ENCODE measurements at places on chromosomes 4 and X.

GRCh38 chr4:6085028-6085690 lies 66.9 kb upstream of the C4orf50 start:
- no peak for DNase-seq

- no peak for DNase-seq
Observed at GRCh38 chr4:22413471-22413870, 102.4 kb downstream of the ADGRA3 start.

DNA sequence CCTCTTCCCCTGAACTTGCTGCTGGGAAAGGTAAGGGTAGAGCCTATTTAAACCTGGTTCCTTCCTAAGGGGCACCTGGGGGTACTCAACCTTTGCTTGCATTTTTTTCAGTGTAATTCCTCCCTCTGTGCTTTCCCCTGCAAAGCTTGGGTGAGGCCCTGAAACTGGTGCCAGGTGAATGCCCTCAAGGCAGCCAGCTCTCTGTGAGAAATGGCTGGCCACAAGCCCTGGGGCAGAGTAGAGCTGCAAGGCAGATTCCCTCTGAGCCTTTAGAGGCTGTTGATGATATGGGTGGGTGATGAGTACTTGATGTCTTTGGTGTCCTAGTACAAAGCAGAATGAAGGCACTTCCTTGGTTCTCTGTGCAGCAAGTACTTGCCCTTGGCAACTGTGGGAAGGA lies 125.4 kb upstream of the DGKK start:
- no peak for DNase-seq

DNA sequence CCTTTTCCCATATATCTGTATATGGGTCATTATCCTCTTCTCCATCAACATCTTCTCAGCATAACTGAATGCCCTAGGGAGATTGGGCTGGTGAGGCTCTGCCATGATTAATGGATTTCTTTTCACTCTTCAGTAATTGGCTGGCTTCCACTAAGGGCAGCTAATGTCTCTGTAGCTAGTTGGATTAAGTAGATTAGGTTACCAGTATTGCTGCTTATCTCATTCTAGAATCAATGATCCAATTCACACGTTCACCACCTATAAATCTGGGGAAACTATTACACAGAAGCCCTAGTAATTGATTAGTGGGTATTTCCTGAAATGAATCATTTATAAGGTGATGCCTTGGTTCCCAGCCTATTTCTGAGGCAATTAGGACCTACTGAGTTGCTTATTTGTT lies 94.8 kb downstream of the KDR start:
- no peak for DNase-seq

DNA sequence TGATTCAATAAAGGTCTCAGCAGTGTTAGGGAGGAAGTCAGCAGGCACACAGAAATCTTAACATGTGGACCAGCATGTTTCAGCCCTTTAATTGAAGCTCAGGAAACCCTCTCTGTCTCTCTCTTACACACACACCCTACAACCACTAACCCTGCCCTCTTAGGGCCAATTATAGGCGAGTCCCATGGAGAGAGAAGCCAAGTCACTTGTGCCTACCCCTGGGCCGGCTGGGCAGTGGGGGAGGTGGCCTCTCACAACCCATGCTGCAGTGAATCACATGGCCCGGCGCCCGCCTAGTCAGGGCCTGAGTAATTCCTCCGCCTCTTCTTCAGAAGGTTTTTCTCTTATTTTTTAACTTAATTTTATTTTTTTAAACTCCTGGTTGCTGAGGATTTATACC lies 3.7 kb downstream of the FGD1 start:
- DNase-seq = no peak

DNA sequence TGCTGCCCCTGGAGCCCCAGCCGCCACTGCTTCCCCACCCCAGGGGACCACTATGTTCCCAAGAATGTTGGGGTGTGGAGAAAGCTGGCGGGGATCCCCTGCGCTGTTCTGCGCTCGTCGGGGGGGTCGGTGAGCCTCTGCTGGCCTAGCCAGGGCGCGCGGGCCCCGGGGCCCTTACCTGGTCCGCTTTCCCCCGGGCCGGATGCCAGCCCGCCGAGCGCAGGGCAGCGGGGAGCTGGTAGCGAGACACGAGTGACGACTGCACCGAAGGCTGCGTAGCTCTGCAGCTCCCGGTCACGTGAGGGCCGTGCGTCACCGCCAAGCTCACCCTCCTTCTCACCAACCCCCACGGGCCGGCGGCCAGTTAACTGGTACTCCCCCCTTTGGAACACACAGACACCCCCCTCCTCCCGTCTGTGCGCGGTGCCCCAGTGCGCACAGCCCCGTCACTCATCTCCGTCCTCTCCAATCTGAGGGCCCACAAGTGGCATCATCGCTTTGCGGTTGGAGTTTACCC lies at the start of gene BEX1:
TSS of gene BEX1 (minus strand) at position 254 of the 517 bp plus-strand sequence. CDS start 897 bp downstream, outside the sequence.
- peak; percentile 20 for DNase-seq

GRCh38 chr4:158291334-158292055 lies 81.2 kb downstream of the TMEM144 start:
- no peak for DNase-seq

- DNase-seq = no peak
Observed at GRCh38 chrX:33195698-33196097, 15.7 kb downstream of the DMD start.

DNA sequence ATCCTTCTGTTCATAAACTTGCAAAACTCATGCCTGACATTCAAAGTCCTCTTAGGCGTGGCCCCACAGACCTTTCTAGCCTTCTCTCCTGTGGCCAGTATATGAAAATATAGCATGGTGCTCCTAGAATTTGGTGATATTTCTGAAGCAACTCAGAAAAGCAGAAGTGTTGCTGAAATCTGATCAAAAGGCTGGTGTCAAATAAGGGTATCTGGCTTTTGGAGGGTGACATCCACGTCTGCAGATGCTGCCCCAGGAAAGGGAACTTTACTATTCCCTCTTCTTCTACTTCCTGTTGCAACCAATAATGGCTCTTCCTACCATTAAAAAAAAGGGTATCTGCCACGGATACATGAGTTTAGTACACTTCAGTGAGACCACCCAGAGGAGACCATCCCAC lies 83.9 kb upstream of the RPS6KA3 start:
- no peak for DNase-seq

DNA sequence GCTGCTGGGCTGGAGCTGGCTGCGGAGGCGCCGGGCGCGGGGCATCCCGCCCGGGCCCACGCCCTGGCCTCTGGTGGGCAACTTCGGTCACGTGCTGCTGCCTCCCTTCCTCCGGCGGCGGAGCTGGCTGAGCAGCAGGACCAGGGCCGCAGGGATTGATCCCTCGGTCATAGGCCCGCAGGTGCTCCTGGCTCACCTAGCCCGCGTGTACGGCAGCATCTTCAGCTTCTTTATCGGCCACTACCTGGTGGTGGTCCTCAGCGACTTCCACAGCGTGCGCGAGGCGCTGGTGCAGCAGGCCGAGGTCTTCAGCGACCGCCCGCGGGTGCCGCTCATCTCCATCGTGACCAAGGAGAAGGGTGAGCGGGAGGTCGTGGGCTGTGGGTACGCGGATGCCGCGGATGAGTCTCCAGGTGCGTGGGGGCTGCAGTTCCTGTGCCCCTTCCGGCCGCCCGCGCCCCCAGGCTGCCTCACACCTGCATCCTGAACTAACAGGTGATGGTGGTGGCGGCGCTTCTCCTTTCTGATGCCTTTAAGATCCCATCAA lies 499 bp downstream of the CYP2U1 start:
- DNase-seq = no peak

DNA sequence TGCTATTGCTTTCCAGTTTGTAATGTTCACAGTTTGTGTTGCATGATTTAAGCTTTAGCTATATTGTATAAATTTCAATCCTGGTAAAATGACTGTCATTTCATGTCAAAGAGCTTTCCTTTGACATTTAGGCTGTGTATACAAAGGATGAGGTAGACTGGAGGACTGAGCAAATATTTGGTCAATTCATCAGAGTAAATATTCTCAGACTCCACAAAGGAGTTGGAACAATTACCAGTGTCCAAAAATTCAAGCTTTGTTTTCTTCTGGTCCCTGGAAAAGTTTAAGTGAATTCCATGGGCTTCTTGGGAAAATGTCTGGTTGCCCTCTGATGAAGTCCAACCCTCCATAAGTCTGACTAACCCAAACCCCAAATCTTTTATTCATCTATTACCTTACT lies 682.4 kb downstream of the DACH2 start:
- no peak for DNase-seq

DNA sequence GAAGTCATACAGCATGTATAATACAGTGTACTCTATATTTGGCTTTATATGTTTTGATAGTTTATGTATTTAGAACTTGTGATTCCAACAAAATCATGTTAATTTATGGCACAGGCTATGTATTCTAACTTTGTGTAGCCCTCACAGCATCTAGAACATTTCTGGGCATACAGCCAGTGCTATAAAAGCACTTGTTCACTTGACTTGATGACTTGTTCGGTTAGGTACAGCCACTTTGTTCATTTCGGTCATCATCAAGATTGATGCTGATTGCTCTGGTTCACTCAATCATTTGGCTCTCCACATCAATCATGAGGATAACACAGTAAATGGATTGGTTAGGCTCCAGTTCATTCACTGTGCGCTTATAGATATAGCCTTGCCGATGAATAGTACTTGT lies 97.6 kb upstream of the IRS4 start:
- no peak for DNase-seq

- no peak for DNase-seq
Observed at GRCh38 chr4:119139822-119140252, 4.2 kb downstream of the MYOZ2 start.

- DNase-seq = no peak
Observed at GRCh38 chrX:119826399-119826959, 26.3 kb downstream of the UPF3B start.

DNA sequence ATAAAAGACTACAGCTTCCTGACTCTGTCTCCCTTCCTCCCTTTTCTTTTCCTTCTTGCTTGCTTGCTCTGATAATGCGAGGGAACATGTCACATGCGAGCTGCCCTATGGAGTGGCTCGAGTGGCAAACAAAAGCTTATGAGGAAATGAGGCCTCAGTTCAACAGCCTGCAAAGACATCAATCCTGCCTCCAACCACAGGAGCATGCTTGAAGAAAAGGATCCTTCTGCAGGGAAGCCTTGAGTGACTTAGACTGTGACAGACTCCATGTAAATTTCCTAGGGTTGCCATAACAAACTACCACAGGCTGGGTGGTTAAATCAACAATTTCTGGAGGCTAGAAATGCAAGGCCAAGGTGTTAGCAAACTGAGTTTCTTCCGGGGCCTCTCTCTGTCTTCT lies 152.5 kb downstream of the NR3C2 start:
- DNase-seq = no peak

- DNase-seq = no peak
Observed at GRCh38 chr4:168811207-168811606, 198.8 kb downstream of the CBR4 start.

- no peak for DNase-seq
Observed at GRCh38 chr4:98474408-98474844, 184.0 kb downstream of the TSPAN5 start.

- DNase-seq = no peak
Observed at GRCh38 chrX:119071381-119071780, 1.4 kb upstream of the CT47C1 start.

GRCh38 chrX:118523920-118524319 lies 28.3 kb downstream of the DOCK11 start:
- no peak for DNase-seq

GRCh38 chr4:182567119-182567518 lies 323.9 kb downstream of the TENM3 start:
- no peak for DNase-seq

DNA sequence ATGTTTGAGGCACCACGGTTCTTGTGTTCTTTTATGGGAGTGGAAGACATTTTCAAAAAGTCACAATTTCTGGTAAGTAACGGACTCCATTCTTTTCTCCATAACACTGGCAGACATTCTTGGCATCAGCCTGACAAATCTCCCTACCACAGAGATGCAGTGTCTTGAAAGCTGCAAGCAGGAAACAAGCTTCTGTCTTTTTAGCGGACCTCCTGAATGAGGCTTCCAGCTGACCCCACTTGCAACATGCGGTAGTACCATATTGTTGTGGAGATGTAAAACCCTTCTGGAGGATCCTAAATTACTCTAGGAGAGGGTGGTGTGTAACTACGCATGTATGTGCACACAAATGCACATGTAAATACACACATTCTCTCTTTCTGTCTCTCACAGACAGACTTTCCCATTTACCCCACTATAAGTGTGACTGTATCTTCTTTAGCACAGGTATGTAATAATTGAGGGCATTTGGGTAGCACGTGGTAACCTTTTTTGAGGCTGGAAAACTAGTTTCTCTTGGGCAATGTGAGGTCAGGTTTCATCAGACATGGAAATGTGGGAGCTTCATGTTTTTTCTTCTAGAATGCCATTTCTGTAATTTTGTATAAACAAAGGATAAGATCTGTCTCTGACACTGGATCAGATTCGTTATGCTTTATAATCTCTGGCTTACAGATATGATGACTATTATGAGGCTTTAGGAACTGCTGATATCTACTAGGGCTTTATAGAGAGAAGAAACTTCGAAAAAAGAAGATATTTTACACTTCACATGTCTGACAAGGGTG lies 130.1 kb downstream of the MGST2 start:
- DNase-seq = no peak

DNA sequence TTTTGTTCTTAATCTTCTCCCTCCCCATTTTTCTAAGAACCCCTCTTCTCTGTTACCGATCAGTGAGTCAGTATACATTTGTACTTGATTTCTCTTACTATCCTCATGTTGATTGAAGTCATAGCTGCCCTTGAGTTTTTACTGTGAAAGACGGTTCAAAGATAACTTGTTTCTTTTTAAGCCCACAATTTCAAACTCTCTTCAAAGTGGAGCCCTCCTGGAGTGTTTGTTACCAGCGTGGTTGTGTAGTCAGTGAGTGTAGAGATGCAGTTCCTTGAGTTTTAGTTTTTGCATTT lies 7.9 kb downstream of the PPP1R3F start:
- DNase-seq = no peak

- no peak for DNase-seq
Observed at GRCh38 chr4:42638993-42639392, 17.9 kb downstream of the ATP8A1 start.

DNA sequence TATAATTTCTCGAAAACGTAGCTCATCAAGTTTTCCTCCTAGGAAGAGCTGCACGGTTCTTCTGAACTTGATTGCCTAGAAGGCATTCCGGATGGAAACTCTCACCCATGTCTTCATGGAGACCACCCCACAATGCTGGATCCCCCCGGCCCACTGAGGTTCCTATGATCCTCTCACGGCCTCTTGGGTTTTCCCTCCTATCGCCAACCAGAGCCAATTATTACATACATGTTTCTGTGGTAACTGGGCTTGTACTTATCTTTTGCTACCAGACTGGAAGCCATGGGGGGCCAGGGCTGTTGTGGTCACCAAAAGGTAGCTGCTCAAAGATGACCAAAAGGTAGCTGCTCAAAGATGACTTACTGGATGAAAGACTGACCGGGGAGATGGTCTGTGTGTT lies 131.5 kb downstream of the AFAP1 start:
- DNase-seq = no peak

DNA sequence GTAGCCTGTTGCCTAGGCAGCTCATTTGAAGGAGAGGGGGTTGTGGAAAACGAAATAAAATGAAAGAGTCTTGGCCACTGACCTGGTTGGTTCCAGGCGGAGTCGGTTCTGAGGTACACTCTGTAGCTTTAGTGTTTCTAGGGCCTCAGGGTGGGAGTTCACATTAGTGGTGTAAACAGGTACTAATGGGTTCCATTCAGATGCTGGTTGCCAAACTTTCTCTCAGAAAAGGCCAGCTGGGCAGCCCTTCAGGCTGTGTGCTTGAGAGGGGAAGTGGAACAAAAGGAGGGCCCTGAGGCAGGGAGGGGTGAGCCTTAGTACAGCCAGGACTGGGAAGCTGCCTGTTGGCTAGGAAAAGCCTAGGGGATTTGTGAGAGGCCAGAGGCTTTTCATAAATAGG lies 24.8 kb downstream of the NHSL2 start:
- peak; percentile 77 for DNase-seq

GRCh38 chr4:40337051-40337450 lies 1.9 kb downstream of the CHRNA9 start:
- no peak for DNase-seq

- no peak for DNase-seq
Observed at GRCh38 chr4:142818476-142818875, 27.6 kb downstream of the INPP4B start.

Data from right hindlimb (tissue), 1 donor.